Hippocampal formation (tissue), 2 donors: ENCODE measurements at places on chromosomes 11 and 22.

DNA sequence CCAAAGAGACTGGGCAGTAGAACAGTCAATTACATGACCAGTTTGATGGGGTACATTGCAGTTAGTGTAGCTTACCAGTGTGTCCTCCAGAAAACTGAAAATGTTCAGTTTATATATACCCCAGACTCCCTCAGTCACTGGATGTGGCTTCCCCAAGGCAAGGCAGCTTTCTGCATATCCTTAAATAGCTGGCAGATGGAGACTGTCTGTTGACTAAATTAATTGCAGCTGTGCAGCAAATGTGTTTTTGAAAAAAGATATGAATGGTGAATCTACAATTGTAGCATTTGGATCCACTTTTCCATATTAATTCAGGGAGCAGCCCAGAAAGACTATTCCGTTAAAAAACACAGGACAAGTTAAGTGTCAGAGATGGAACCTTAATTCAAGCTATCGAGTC lies 565.1 kb upstream of the CCDC179 start:
- no peak for DNase-seq

GRCh38 chr11:34223021-34223813 lies 117.8 kb downstream of the NAT10 start:
- DNase-seq: no peak

GRCh38 chr22:37913233-37913721 lies 7.2 kb downstream of the MICALL1 start:
- DNase-seq: no peak

DNA sequence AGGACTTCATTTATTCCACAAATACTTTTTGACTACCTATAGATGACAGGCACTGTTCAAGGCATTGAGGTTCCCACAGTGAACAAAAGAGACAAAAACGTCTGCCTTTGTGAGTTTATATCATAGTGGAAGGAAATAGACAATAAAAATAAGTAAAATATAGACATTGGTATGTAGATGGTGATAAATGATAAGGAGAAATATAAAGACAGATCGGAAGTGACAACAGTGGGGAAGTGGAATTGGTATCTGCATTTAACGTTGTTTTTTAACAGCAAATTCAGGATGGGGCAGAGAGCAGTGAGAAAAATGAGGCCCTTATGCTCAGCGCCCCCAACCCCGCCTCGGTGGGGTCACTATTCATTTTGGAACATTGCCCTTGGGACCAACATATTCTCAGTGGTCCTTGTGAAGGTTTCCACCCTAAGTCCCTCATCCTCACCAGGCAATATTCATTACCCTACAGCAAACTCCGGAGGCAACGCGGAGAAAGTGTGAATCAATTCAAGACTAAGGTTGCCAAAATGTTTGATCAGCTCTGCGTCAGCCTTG lies 627 bp upstream of the PEX26 start:
- no peak for DNase-seq

DNA sequence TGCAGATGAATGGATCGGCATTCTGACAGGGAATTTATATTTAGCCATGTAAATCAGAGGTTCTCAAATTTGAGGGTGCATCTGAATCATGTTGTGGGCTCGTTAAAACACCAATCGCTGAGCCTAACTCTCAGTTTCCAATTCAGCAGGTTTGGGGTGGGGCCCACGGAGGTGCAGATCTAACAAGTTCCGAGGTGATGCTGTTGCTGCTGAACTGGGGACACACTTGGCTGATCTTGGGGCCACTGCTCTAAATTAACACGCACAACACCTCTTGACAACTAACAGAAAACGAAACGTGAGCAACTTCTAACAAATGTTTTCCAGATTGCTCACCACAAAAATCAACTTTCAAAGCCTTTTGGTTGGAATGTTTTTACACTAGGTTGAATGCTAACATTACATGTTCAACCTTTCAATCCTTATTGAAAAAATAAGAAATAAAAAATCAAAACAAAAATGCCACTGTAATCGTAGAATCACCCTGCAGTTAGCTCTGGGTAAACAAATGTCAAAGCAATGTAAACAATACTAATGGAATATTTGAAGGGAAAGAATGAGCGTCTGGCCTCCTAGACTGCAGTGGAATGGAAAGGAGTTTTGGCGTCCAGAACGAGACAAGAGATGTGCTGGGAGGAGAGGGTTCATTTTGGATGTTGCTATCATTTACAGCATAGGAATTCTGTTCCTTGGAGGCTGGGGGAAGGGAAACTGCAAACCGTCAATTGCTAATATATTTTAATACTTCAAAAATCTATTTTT lies 68.3 kb upstream of the SLC6A5 start:
- no peak for DNase-seq

DNA sequence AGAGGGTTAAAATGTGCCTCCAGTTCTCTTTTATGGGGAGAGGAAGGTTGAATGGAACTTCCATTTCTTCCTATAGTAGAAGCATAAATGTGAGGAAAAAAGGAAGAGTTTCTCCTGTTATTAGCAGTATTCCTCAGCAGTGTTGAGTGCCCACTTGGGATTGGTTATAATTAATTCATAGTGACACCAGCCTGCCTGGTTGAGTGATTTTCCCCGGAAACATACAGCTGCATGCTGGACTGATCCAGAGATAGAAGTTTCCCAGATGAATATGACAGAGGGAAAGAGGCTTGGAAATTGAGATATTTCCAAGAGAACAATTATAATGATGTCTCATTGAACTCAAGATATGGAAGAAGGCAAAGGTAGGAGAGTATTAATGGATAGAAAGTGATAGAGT lies 28.3 kb downstream of the RAB39A start:
- no peak for DNase-seq

DNA sequence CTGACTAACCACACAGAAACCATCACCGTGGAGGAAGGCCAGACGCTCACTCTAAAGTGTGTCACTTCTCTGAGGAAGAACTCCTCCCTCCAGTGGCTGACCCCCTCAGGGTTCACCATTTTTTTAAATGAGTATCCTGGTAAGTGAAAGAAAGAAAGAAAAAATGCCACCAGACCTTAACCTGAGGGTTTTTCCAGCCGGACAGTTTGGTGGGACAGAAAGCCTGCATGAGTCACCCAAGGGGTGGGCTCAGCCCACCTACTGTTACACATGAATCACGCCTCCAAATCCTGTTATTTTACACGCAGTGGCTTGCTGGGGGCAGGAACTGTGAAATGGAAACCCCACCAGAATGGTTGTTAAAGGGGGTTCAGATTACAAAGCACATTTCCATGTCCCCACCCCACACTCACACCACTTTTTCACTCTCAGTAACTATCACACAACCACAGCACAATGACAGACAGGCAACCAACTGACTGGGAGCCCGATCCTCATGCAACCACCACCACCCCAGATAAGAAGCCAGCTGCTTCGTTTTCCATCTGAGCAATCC lies 11.9 kb downstream of the CRTAM start:
- DNase-seq: no peak

DNA sequence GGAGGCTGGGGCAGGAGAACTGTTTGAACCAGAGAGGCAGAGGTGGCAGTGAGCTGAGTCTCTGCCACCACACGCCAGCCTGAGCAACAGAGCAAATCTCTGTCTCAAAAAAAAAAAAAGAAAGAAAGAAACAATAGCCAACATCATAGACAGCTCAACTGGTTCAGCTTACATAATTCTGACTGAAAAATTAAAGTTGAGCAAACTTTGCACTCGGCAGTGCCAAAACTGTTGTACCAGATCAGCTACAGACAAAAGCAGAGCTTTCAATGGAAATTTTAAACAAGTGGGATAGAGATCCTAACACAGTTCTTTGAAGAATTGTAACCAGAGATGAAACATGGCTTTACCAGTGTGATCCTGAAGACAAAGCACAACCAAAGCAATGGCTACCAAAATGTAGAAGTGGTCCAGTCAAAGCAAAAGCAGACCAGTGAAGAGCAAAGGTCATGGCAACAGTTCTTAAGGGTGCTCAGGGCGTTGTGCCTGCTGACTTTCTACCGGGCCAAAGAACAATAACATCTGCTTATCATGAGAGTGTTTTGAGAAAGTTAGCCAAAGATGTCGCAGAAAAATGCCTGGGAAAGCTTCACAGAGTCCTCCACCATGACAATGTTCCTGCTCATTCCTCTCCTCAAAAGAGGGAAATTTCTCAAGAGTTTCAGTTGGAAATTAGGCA lies 59.3 kb downstream of the TTC28 start:
- no peak for DNase-seq

DNA sequence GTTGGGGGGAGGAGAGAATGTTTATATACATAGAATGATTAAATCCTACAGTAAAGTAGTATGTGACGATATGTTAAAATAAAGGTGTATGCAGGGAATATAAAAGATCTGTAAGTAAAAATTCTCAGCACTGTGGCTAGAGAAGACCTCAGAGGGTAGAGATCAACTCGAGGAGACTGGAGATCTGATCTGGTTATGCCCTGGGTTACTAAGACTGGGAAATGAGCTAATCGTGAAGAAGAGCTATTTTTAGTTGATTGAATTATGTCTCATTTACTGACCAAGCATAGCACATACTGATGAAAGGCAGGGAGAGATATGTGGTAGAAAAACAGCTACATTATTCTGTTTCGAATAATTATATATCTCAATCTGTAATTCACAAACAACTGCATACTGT lies 42.8 kb upstream of the ALKBH3 start:
- DNase-seq: no peak

GRCh38 chr11:737366-737765 lies 9.9 kb upstream of the TALDO1 start:
- peak; percentile 15 for DNase-seq

DNA sequence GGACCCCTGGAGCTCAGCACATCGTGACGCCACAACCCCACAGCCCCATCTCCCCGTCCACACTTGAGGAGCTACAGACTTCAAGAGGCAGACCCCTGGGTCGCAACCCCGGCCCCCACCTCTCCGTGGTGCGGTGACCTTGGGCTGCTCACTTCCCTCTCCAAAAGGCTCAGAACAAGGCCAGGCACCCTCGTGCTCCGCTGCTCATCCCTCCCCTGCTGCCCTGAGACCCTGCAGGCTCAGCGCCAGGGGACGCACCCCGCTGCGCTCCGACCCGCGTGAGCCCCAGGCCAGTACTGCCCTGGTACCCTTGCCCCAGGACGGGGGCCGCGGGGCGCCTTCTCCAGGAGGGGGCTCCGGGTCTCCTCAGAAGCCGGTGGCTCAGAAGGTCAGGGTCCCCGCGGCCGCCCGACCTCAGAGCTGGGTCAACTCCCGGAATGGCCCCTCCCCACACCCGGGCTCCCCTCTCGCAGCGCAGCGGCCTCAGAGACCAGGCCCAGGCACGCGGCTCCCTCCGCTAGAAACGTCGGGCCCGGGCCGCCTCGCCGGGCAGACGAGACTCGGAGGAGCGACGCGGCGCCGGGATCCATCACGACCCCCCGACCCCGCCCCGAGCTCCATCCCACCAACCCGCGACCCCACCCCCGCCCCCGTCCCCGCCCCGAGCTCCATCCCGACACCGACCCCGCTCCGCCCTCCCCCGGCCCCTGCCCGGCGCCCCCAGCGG lies 563 bp downstream of the GATD1 start:
- DNase-seq: no peak

DNA sequence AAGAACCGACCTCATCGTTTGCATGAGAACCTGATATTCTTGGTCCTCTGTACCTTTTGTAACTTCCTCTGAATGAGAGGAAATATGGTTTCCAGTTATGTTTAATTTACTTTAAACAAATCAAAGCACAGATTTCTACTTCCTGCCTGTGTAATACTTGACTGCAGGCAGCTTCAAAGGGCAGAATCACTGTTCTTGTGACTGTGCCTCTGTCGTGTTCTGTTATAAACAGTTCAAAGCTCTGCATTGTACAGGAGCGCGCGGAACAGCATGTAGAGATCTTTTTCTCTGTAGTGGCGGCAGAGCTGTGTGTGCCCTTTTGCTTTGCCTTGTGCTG lies 73.2 kb upstream of the CLDN5 start:
- DNase-seq: no peak

DNA sequence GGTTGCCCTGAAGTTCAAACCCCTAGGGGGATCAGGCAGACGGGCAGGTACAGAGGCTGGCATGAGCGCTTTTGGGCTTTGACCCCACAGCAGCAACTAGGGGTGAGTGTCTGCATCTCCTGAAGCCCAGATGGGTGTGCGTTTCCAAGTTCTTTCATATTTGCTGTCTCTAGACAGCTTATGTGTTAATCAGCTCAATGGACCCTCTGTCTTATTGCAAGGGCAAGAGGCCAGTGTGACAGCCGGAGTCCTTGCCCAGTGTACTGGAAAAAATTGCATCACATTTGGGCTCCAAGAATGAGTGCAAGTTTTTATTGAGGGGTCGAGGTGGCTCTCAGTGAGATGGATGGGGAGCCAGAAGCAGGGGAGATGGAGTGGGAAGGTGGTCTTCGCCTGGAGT lies 1863.7 kb upstream of the RAG2 start:
- no peak for DNase-seq

DNA sequence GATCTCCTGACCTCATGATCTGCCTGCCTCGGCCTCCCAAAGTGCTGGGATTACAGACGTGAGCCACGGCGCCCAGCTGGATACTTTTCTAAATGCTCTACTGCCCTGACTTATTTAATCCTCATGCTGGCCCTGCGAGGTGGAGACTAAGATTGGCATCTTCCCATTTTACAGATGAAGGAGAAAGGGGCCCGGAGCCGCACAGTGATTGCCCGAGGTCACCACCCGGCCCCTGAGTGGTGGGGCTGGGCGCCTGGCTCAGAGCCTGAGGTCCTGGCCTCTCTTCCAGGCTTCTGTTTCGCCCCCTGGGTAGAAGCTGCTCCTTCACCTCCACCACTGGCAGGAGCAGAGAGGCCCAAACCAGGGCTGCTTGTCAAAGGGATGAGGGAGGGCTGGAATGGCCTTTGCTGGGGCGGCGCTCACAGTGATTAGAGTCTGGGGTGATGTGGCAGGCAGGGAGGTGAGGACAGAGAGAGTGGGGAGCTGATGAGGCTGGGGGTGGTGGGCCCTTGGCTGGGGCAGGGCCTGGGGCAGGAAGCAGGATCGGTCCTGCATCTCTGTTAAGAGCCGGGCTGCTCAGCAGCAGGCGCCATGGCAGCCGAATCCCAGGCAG lies 15.4 kb upstream of the MPPED1 start:
- DNase-seq: no peak

- no peak for DNase-seq
Observed at GRCh38 chr11:93626038-93626437, 35.4 kb upstream of the CEP295 start.

DNA sequence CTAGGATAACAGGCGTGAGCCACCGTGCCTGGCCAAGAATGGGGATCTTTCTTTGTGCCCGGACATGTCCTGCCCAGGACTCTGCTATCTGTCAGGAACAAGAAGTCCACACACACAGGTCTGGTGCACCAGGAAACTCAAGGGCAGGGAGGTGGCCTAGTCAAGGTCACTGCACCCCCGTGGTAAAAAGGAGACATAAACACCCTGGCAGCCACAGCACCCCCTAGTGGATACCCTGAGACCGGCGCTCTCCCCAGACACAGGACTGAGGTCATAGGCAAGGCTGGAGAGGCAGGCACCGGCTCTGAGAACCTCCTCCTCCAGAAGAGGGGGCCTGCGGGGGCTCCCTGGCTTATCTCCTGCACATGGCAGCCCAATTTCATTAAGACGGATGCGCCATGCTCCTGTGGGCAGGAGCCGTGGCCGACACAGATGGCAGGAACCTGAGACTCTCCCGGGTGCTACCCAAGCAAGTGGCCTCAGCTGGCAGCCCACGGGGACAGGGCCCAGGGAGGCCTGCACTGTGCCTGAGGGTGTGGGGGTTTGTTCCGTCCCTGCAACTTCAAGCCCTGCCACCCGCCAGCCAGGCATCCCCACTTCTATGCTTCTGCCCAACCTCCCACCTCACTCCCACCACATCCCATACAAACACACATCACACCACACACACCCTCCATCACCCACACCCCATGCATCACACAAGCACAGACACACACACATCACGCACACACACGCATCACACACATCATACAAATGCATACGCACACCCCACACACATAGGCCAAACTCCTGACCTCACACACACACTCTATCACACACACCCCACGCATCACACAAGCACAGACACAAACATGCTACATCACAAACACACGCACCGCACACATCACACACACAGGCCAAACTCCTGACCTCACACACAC lies 19.6 kb downstream of the MACROD1 start:
- DNase-seq: peak; percentile 29
